A172 (cell line): ENCODE measurements at places on chromosomes 5 and 9.

- DNase-seq: peak; percentile 18
Observed at GRCh38 chr5:1011226-1011631, 2.6 kb downstream of the NKD2 start.

DNA sequence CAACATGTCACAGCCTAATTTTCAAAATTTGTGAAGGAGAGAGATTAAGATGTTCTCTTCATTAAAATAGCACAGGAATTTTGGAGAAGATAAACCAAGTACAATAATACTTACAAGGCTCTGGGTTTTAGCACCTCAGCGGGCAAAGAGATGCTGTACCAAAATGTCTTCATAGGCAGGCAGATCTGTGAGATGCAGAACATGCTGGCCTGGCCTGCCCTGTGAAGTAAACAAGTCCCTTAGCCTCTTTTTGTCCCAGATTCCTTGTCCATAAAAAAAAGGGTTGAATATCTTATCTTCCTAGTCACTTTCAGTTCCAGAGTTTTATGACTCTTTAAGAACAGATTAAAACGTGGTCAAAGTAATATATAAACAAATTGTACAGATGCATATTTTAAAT is 53.0 kb upstream of the C6 start:
- DNase-seq: no peak

DNA sequence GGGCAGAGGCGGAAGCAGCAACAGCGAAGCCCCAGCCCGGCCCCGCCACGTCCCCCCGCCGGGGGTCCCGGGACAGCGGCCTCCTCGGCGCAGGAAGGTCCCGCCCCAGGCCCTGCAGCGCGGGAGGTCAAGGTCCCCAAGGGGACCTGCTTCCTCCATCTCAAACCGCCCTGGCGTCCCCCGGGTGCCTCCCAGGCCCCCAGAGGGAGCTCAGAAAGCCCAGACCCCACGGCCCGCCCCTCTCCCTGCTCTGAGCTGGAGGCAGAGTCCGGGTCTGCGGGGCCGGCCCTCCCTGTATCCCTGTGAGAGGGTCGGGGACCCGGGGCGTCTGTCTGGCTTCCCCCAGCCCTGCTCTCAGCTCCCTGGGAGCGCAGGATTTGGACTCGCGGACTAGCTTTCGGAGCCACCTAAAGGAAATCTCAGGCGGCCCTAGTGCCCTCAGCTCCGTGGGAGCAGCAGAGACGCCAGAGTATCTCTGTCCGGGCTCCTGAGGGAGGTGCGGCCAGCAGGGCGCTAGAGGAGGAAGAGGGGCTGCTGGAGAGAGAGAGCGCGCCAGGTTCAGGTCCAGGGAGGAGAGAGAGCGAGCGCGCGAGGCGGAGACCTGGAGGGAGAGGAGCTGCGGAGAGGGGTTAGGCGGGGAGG is 30.7 kb downstream of the EXOC3 start:
- DNase-seq: peak; percentile 27

DNA sequence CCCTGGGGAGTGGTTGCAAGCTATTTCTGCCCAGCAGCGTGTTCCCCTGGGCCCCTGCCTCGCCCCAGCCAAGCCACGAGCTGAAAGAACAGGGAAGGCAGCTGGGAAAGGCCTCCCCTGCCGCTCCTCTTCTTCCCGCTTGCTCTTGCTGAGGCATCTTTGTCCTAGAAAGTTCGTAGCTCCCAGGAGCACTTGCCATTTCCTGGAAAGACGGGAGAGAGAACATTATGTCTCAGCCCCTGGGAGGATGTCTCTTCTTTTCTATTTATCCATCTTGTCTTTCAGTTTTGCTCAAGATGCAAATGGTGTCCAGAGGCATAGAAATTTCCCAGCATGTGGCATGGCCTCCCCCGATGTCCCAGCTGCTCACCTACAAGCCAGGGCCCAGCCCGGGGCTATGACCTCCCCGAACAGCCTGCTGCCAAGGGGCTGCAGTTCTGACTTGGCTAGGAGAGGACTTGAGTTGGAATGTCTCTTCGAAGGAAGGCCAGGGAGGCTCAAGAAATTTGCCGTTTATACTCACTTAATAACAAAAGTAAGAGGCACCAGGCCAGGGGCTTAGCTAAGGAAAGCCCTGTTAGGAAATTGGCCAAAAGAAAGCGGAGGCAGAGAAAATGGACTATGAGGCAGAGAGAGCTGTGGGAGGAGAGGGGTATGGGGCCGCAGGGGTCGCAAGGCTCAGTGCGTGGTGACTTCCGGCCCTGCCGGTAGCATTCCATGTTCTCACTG is 87.3 kb downstream of the LIFR start:
- DNase-seq: no peak

DNA sequence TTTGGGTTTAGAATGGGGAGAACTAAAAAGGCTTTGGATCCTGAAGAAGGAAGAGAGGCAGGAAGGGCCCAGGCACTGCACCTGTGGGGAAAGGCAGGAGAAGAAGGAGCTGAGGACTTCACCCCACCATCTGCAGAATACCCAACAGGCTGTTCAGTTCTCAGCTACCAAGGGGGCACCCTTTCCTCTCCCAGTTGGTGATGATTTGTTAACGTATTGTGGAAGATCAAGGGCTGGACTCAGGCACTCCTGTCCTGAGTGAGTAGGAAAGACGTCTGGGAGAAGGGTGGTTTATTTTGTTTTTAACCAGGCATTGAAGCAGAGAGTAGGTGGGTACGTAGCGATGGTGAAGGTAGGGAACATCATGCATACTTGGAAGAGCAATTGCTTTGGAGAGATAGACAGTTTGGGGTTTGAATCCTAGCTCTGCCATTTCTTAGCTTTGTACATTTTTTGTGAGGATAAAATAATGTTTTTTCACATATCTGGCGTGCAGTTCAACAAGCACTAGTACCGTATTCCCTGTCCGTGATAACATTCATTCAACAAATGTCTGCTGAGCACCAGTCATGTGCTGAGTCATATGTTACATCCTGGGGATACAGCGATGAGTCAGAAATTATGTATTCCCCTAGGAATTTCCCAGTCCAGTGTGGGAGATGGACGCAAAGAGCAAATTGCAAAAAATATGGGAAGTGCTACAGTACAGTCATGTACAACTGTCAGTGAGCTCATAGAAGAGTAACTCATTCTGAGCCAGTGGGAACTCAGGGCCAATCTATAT is 2.1 kb downstream of the MSANTD3 start:
- peak; percentile 99 for DNase-seq

DNA sequence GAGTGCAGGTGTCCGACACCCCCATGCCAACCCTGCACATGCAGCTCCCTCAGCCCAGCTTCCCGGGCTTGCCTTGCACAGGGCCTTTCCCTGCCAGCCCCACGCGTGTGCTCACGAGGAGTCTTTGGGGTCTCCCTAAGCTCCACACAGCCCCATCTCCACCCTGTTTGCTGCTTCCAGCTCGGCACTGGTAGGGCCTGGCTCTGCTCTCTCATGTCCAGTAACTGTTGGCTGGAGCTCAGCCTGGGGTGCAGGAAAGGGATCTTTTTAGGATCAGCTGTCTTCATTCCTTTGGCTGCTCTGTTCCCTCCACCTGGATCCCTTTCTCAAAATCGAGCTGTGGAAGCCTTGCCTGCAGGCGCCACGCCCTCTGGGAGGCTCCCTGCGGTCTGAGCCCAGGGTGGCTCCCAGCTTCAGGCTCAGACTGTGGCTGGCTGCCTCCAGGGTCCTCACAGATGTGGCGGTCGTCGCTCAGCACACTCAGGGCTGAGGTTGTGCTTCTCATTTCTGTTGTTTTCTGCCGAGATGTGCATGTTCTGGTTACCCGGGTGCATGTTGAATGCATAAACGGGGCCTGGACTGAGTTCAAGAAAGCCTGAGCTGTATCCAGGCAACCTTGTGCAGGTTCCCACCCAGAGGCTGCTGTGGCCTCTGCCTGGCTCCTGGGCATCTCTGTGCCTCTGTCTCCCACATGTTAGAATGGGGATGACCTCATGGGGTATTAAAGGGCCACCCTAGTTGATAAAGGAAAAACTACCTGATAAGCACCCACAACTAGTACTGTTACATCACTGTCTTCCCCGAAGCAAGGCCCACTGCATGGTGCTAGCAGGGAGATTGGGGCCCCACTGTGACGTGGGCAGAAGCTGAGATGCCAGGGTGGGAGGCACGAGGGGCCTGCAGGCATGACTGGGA is 4.3 kb downstream of the CACNA1B start:
- DNase-seq: no peak
